EH (cell line): ENCODE measurements at places on chromosomes 6 and 20.
A peak's percentile ranks its signal among the peaks of the same experiment; 100 is the strongest.

DNA sequence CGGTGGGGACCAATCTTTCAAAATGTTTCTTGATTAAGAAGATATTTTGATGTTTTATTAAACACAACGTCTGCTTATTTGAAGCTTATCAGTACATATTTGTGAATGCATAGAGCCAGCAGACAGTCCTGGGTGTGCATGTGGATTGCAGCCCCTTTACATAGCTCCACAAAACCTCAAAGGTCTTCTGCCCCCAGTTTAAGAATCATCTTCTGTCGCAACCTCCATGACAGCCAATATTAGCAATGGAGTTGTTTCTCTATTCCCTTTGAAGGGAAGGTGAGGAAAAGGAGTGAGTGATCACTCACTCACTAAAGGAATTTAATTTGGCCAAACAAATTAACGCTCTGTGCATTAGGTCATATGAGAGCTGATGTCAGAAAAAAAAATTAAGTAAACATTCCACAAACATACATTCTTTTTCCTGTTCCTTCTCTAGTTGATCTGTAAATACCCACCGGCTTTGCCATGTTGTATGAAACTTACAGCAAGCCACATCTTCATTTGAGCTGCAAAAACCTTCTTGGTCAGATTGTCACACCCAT, 152.9 kb downstream of the SIM1 start:
- DNase-seq = peak; percentile 62

- peak; percentile 95 for DNase-seq
These were observed 113.5 kb upstream of the BTN3A2 start for GRCh38 chr6:26251354-26252076.

DNA sequence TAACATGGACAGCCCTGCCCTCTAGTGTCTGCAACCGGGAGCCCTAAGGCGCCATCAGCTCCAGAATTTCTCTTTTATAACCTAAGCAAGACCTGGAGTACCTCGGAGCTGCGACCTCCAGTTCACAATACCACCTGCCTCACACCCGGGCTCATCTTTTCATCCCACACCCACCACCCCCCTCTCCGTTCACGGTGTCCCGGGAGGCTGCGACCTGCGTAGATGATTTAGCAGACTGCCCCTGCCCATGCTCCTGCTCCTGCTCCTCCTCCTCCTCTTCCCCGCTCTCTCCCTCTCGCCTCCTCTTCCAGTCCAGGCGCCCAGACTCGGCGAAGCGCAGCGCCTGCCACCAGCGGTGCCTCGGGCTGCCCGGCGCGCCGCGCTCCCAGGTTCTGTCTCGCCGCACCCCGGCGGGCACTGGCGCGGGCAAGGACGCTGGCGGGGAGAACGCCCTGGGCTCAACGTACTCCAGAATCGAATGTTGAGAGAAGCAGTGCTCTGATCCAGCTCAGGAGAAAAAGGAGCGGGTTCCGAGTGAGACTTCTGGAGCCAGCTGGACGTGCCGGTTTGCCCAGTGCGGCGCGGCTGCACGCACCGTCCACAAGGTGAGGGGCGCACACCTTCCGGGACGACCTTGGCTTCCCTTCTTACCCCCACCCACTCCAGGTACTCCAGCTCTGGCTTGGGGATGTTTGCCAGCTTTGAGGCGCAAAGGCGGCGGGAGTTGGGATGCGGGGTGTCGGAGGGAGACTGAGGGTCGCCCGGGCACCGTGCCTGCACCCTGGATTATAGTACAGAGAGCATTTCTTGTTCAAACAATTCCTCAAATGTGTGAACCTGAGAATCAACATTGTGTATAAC, at the start of gene HTR1E:
Gene HTR1E, plus strand, starts transcription at position 310 of the 861 bp plus-strand sequence. CDS start 77,807 bp downstream, outside the sequence.
- DNase-seq = peak; percentile 2

GRCh38 chr6:169249057-169249456, 4.6 kb downstream of the THBS2 start:
- DNase-seq = peak; percentile 7

- peak; percentile 92 for DNase-seq
These were observed 72.8 kb upstream of the ADTRP start for GRCh38 chr6:11851387-11851786.

DNA sequence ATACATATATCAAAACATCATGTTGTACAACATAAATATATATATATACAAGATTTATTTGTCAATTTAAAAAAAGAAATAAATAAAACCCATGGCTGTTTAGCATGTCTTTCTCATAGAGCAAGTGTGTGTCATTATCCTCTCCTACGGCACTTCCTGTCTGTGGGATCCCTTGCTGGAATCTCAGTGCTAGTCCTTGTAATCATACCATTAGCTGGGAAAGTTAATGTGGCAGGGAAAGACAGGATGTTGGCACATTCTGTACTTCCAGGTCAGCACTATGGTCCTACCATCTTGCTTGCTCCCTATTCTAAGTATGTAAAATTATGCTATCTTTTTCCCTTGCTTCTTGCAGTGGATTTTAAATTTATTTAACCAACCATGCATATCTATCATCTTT, 9.5 kb upstream of the SLC17A3 start:
- peak; percentile 29 for DNase-seq

DNA sequence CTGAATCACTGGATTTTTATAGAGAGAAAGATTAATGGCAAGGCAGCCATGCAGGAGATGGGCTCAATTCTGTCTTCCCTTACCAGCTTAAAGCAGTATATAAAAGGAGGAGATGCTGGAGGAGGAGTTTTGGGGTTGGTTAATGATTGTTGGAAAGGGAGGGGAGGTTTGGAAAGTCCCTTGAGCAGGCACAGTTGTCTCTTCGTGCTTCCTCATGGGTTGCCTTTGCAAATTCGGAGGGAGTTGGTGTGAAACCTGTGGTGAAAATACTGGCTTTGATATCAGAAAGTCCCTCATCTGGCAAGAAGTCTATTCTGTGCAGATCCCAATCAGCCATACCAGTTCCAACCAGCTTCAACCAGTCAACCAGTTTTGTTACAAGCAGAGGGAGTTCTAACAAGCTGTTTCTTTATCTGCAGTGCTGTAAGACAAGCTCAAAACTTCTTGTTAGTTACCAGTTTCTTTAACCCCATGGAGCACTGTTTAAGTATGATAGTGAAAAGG, 107.0 kb downstream of the HIVEP1 start:
- no peak for DNase-seq

GRCh38 chr6:101845172-101845571, 451.7 kb downstream of the GRIK2 start:
- DNase-seq = no peak

DNA sequence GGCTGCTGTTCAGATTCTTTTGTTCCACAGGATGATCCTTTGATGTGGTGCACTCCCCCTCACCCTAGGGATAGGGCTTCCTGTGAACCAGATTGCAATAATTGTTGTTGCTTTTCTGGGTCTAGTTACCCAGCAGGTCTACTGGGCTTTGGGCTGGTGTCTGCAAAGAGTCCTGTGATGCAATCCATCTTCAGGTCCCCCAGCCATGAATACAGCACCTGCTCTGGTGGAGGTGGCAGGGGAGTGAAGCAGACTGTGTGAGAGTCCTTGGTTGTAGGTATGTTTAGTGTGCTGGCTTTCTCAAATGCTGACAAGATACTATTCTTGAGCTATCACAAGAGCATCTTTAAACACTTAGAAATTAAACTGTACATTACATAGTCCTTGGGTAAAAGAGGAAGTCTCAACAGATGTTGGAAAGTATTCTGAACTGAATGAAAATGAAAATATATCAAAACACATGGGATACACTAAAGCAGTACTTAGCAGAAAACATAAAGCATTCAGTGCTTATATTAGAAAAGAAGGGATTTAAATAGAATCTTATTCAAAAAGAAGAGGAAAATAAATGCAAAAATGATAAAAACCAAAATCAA, 49.1 kb upstream of the CCR6 start:
- DNase-seq = no peak

DNA sequence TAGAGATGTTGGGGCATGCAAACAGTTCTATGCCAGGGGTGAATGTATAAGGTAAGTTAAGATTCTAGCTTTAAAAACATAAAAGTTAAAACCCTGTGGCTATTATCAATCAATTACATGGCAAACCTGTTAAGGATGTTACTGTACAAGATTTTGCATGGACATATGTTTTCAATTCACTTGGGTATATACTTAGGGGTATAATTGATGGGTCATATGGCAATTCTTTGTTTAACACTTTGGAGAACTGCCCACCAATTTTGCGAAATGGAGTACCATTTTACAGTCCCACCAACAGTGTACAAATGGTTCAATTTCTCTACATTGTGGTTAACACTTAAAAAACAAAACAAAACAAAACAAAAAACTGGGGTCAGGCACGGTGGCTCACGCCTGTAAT, 9.4 kb upstream of the NCOA3 start:
- DNase-seq = no peak

- peak; percentile 51 for DNase-seq
These were observed 815 bp downstream of the SPATA2 start for GRCh38 chr20:49914310-49915117.

GRCh38 chr20:50007369-50007768, 24.6 kb downstream of the SNAI1 start:
- no peak for DNase-seq

DNA sequence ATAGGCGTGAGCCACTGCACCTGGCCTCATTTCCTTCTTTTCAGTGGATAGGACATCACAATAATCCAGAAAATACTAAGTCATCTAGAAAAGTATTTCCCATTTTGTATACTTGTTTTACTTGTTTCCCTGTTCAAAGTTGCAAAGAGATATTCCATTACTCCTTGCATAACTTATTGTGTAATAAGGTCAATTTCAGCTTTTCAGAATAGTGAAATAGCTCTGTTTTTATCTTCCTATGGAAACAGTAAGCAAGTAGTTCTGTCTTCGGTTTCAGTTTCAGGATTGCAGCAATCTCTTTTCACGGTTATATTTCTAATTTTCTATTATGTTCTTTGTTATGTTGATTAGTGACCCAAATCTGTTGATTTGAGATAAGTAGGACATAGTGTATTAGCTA, 6.0 kb downstream of the STX11 start:
- no peak for DNase-seq

DNA sequence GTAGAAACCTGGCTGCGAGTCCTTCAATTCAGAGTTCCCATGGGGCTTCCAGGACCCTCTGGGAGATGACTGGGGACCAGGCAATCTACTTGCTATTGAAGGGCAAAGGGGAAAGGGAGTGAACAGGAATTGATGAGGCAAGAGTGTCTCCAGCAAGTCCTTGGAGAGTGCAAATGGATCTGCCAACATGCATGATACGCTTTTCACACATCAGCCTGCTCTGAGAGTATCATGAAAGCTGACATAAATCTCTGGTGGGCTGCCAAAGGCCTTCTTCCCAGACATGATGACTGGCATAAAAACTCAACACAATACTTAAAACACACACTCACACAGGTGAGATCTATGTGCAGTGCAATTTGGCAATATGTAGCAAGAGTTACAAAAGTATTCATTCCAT, 759.1 kb downstream of the PTPRT start:
- no peak for DNase-seq

GRCh38 chr6:77463308-77463860, at the start of gene HTR1B:
Gene HTR1B (minus strand): TSS chr6:77463491. CDS start chr6:77463403, 88 bp downstream.
- peak; percentile 39 for DNase-seq

GRCh38 chr6:10759884-10760329, 12.3 kb downstream of the TMEM14B start:
- peak; percentile 53 for DNase-seq
